A549 (cell line): ENCODE measurements at places on chromosomes 7 and 10. TPM values are rescaled to one million over a fixed set of nuclear protein-coding genes. Genes with fewer than 3 reads are reported as not detected.

- no peak for DNase-seq
Measured at GRCh38 chr7:66016131-66016461, 34.1 kb upstream of the GUSB start.

Gene MMD2
- not detected in 3 replicates for polyA plus RNA-seq

DNA sequence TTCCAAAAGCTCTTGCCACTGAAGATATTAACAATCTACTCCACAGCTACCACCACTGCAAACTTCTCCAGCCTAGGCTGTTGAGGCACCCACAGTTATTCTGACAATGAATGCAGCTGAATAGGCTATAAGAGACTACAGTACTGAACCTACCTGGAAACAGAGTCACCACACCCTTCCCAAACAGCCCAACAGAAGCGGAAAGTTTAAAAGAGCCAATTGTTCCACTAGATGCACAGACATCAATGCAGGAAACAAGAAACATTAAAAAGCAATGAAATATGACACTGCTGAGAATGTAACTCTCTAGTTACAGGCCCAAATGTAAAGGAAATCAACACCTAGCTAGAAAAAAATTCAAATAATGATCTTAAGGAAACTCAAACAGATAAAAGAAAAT lies 64.5 kb upstream of the PLA2G12B start:
- DNase-seq = no peak

DNA sequence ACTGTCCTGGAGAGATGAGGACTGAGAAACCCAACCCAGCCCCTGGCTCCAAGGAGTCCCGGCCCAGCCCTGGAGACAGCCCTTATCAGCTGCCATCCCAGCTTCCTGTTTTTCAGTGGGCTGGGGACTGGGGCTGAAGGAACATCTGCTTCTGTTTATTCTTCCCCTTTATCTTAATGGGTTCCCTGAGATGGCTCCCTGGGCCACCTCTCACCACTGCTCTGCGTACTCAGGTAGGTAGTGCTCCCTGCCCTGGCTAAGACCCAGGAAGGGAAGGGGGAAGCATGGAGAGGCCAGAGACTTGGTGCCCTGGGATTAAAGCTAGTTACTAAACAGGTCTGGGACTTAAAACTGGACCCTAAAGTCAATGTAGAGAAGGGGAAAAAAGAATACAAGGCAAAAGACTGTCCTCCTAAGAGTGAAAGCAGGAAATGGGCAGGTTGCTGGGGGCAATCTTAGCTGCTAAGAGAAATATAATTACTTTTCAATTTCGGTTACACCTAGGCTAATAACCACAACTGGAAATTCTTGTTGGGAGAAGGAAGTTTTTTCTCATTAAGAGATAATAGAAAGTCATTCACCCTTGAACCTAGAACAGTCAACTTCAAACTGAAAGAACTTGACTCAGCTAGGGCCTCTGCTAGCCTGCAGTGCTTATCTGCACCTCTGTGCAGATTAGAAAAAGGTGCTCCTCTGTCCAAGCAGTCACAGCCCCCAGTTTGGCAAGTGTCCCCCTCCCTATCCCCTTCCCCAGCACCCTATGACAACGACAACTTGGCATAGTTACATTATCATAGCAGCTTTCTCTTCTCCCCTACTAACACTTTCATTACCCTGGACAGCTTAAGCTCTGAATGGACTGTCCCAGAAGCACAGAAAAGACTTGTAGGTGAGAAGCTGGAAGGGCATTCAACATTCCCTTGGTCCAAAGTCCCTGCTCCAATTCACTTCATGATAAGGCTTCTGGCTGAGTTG lies 65.6 kb upstream of the KDM7A start:
- DNase-seq = no peak

- no peak for DNase-seq
Measured at GRCh38 chr7:87075671-87076404, 16.4 kb upstream of the ELAPOR2 start.

Gene GIMAP6
- not detected in 3 replicates for polyA plus RNA-seq

DNA sequence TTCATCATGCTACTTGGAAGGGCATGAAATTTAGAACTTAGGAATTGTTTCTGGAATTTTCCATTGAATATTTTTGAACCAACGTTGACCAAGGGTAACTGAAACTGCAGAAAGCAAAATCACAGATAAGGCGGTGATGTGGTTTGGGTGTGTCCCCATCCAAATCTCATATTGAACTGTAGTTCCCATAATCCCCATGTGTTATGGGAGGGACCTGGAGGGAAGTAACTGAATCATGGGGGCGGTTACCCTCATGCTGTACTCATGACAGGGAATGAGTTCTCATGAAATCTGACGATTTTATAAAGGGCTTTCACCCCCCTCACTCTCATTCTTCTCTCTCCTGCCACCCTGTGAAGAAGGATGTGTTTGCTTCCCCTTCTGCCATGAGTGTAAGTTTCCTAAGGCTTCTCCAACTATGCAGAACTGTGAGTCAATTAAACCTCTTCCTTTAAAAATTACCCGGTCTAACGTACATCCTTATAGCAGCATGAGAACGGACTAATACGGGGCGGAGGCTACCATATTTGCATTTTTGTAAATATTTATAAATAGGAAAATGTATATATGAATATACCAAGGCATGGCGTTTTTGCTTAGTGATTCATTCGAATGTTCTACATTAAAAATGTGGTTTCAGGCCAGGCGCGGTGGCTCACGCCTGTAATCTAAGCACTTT lies 12.4 kb downstream of the NMT2 start:
- no peak for DNase-seq

DNA sequence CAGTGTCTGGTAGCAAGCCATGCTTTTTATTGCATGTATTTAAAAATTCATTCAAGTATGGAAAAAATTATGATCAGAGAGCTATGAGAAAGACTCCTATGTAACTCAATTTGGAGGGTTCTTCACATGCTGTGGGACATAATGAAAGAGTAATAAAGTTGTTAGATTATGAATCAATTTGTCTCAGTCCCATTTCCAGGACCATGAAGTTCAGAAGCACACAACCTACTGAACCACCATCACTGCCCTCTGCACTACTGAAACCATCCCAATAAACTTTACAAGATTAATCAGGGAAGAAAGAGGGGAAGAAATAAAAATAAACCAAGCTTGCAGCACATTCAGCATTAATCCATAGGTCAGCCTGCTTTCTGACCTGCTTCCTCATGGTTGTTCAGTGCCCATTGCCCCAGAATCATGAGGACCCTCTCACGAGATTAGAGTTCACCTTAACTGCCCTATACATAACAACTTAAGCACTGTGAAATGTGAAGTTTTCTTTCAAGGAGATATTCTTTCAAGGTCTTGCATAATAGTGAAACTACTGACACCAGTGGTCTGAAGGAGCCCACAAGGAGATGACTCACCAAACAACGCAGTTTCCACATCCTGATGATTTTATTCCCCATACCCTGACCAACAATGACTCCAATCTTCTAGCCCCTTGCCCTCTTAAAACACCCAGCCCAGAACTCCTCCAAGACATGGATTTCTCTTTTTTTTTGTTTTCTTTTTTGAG lies 171.5 kb upstream of the ADCY1 start:
- no peak for DNase-seq

DNA sequence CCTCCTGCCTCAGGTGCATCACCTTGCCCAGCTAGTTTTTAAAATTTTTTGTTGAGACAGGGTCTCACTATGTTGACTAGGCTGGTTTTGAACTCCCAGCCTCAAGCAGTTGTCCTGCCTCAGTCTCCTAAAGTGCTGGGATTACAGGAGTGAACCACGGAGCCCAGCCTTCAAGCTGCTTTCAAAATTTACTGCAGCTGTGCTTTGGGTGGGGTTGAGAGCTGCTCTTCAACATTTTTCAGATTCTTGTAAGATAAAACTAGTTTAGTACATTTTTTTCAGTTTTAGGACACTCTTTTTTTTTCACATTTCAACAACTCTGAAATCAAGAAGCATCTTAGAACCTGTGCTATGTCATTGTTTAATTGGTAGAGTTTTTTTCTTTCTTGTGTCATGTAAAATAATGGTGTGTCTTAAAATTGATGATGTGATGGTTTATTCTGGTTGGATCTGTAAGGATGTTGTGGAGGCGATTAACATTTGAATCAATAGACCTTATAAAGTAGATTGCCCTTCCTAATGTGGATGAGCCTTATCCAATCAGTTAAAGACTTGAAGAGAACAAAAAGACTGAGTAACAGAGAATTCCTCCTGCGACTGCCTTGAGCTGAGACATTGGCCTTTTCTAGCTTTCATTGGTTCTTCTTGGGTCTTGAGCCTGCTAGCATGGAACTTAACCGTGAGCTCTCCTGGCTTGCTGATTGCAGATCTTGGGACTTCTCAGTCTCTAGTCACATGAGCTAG lies 13.5 kb downstream of the PLEKHA8 start:
- no peak for DNase-seq
